Activated CD8-positive, alpha-beta T cell treated with anti-CD3 and anti-CD28 coated beads for 36 hours (primary cell): ENCODE measurements at places on chromosomes 5 and 9. TPM values are rescaled to one million over a fixed set of nuclear protein-coding genes. Genes with fewer than 3 reads are reported as not detected.

DNA sequence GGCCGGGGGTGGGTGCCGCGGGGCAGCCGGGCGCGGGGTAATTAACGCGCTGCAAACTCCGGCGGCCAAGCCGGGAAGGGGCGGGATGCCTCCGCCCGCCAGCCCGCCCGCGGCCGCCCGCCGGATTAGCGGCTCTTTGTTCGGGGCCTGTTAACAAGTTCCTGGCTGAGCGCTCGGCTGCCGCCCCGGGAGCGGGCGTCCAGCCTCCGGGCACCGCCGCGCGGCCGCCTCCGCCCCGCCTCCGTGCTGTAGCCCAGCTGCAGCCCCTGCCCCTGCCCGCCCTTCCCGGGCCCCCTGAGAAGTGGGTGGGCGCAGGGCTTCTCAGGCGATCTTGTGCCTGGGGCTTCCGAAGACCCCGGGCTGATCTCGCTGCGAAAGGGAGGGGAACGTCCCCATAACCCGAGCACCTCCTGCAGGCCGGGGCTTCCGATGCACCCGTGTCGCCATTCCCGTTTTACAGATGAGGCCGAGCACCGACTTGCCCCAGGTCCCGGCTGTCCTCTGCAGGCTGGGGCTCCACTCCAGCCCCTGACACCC is 7.5 kb downstream of the UNC5A start:
- peaks cover 12% of the 10 kb centered on the region for H3K4me1 ChIP-seq
- no peak overlapping the region for H3K27ac ChIP-seq
- peaks cover 66% of the 10 kb centered on the region for H3K27me3 ChIP-seq
- peak overlapping the region; percentile 49 for H3K4me3 ChIP-seq

DNA sequence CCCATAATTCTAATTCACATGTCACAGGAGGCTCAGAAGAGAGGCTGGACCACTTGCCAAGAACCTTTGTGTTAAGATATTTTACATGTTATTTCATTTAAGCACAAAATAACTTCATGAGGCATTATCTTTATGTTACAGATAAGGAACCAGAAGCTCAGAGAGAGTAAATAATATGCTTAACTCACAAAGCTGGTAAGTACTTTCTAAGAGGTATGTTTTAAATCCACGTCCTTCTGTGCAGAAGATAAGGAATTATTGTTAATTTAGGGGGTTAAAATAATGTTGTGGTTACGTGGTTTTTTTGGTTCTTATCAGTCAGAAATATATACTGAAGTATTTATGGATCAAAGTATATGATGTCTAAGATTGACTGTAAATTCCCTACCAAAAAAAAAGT is 8.0 kb downstream of the STRBP start:
- H3K4me1 ChIP-seq: peaks cover 40% of the 10 kb centered on the region
- H3K27me3 ChIP-seq: no peaks in the 10 kb centered on the region
- no peak overlapping the region for H3K4me3 ChIP-seq
- DNase-seq: no peak

DNA sequence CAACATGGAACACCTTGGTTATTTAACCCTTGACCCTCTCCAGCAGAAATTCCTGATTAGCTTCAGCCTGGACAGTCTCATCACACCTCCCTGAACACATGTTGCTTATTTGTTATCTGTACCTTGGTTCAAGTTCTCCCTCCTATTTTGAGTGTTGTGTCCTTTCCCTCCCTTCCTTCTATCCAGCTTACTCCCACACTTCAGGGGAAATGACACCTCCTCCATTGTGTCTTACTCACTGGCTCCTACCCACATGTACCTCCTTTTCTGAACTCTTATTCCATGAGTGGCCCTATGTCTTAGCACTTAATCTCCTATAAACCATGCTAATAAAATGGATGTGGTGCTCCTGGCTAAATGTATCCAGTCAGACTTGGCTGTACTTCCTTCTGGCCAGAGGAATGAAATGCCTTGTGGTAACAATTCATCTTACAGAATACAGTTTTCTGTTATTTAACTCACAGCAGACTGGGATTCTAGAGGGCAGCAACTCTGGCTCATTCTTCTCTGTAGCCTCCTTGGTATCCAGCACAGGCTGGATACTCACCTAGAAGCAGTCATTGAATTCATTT is 11.2 kb downstream of the LIX1 start:
- peaks cover 5% of the 10 kb centered on the region for H3K27me3 ChIP-seq
- DNase-seq: no peak
- no peak overlapping the region for H3K4me3 ChIP-seq
- no peaks in the 10 kb centered on the region for H3K36me3 ChIP-seq
- no peak overlapping the region for H3K27ac ChIP-seq
- H3K4me1 ChIP-seq: peaks cover 4% of the 10 kb centered on the region

- H3K27me3 ChIP-seq: no peaks in the 10 kb centered on the region
Observed at GRCh38 chr5:67238191-67238590, 41.6 kb upstream of the CD180 start.

- peaks cover 1% of the 10 kb centered on the region for H3K27me3 ChIP-seq
- no peaks in the 10 kb centered on the region for H3K36me3 ChIP-seq
- H3K27ac ChIP-seq: no peak overlapping the region
- no peak overlapping the region for H3K4me3 ChIP-seq
Observed at GRCh38 chr9:119907056-119907455, 537.8 kb upstream of the BRINP1 start.

- peaks cover 3% of the 10 kb centered on the region for H3K27me3 ChIP-seq
- no peak overlapping the region for H3K27ac ChIP-seq
- H3K4me3 ChIP-seq: no peak overlapping the region
- no peak for DNase-seq
Observed at GRCh38 chr5:142364251-142365145, 39.7 kb upstream of the SPRY4 start.

GRCh38 chr5:83104021-83104420 is 26.7 kb downstream of the XRCC4 start:
- H3K27me3 ChIP-seq: no peaks in the 10 kb centered on the region
- H3K4me1 ChIP-seq: no peaks in the 10 kb centered on the region
- DNase-seq: no peak
- H3K36me3 ChIP-seq: peaks cover 2% of the 10 kb centered on the region
- no peak overlapping the region for H3K27ac ChIP-seq

- H3K4me3 ChIP-seq: no peak overlapping the region
- no peak overlapping the region for H3K27ac ChIP-seq
- no peaks in the 10 kb centered on the region for H3K27me3 ChIP-seq
Observed at GRCh38 chr5:17748941-17749340, 114.7 kb downstream of the TAF11L14 start.

GRCh38 chr5:96487859-96488258 is 54.8 kb upstream of the PCSK1 start:
- H3K27ac ChIP-seq: no peak overlapping the region
- no peak for DNase-seq
- peaks cover 13% of the 10 kb centered on the region for H3K27me3 ChIP-seq

- H3K4me3 ChIP-seq: no peak overlapping the region
- no peak for DNase-seq
- no peaks in the 10 kb centered on the region for H3K27me3 ChIP-seq
- H3K36me3 ChIP-seq: no peaks in the 10 kb centered on the region
- H3K27ac ChIP-seq: no peak overlapping the region
Observed at GRCh38 chr9:134360897-134361296, 34.6 kb downstream of the RXRA start.

DNA sequence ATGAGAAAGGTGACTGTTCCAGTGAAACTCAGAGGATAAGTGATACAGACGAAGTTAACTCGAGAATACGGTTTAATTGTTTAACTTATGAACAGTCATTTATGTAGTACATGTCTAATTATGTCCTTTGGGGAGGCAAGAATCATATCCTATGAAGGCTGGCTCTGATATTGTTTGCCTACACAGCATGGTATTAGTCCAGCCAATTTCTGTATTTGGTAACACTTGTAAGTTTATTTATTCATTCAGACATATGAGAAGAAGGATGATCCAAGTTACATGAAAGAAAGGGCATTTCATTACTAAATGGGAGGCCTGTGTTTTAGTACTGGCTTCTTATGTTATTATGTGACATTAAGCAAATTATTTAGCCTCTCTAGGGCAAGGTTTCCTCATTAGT is 199.7 kb downstream of the NNT start:
- H3K4me1 ChIP-seq: no peaks in the 10 kb centered on the region
- H3K4me3 ChIP-seq: no peak overlapping the region
- DNase-seq: no peak
- H3K27ac ChIP-seq: no peak overlapping the region
- no peaks in the 10 kb centered on the region for H3K27me3 ChIP-seq

DNA sequence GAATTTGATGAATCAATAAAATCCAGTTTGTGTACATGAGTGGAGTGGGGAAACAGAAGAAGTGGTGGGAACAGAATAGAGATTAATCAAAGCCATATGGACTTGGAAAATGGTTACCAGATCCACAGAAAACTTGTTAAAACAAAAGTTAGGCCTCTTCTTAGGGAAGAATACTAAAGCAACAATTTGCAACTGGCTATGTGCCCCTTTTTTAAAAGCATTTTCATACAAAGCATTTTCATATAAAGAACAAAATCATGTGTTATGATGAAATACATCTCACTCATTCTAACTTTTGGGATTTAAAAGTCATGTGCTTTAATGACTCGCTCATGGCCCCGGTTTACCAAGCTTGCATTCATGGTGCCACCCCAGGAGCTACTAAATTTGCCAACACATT is 276.9 kb downstream of the EFNA5 start:
- no peaks in the 10 kb centered on the region for H3K36me3 ChIP-seq
- H3K4me3 ChIP-seq: no peak overlapping the region
- H3K27me3 ChIP-seq: peaks cover 7% of the 10 kb centered on the region
- DNase-seq: no peak
- peaks cover 10% of the 10 kb centered on the region for H3K4me1 ChIP-seq

DNA sequence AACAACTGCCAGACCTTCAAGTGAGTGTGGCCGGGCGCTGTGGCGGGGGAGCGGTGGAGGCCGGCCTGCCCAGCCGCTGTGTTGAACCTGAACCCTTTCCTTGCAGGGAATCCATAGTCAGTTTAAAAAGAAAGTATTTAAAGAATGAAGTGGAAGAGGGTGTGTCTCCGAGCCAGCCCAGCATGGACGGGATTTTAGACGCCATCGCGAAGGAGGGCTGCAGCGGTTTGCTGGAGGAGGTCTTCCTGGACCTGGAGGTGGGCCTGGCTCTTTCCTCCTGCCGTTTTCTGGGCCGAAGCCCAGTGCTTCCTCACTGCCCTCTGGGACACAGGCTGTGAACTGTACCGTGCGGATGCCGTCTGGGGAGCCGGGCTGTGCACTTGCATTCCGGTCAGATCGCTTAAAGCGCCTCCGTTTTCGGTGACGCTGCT is 19.1 kb downstream of the EXOC3 start:
- H3K4me1 ChIP-seq: peaks cover 61% of the 10 kb centered on the region
- peak; percentile 1 for DNase-seq
- H3K27me3 ChIP-seq: no peaks in the 10 kb centered on the region
- H3K4me3 ChIP-seq: no peak overlapping the region
- H3K36me3 ChIP-seq: peaks cover 68% of the 10 kb centered on the region

- DNase-seq: no peak
- peaks cover 60% of the 10 kb centered on the region for H3K27me3 ChIP-seq
- peaks cover 8% of the 10 kb centered on the region for H3K4me1 ChIP-seq
- H3K27ac ChIP-seq: no peak overlapping the region
- no peak overlapping the region for H3K4me3 ChIP-seq
Observed at GRCh38 chr9:116157436-116158138, 4.0 kb downstream of the PAPPA start.

DNA sequence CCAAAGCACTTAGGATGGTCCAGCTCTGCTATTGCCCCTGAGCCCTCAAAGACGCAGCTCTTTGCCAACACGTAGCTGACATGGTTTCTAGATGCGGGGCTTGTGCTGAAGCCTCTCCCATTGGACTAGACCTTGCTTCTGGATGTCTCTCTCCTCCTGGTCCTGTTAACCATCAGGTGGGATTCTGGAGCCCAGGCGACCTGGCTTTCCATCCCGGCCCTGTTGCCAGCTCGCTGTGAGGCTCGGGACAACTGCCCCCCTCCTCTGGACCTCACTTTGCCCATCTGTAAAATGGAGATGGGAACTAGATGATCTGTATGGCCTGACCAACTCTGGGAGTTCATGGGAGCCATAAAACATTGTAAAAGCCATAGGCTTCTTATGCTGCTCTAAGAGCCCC is 4.0 kb downstream of the DBH start:
- no peak for DNase-seq
- H3K36me3 ChIP-seq: no peaks in the 10 kb centered on the region
- H3K4me3 ChIP-seq: no peak overlapping the region
- no peaks in the 10 kb centered on the region for H3K27me3 ChIP-seq

Gene CLIC3
- total RNA-seq: not detected

Gene FOXD4
- not detected for total RNA-seq

Gene ANKRD18B
- 0.56 TPM for total RNA-seq

Gene ZNF367
- total RNA-seq: 30.1 TPM

Gene KCNIP1
- not detected for total RNA-seq

Gene LEAP2
- 3.0 TPM for total RNA-seq

Gene ADCY2
- not detected for total RNA-seq

Gene DMRTA1
- not detected for total RNA-seq

Gene ORM2
- total RNA-seq: not detected
